ENCODE measurements at places on chromosomes 7 and 10.

DNA sequence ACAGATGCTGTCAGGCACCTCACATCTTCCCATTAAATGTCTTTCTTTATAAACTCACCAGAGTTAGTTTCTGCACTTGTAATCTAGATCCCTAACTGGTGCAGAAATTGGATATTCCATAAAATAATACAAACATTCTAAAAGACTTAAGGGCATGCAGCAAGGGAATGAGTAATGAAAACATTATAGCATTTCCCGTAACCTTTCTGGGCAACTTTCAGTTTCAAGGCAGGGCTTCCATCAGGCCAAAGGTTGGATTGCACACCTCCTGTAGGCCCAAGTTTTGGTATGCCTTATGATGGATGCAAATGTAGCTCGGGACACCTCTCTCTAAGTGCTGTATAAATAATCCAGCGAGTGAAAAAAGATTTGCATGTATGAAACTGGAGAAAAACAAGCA lies 129.9 kb upstream of the LYZL2 start:
- DNase-seq, result no peak

DNA sequence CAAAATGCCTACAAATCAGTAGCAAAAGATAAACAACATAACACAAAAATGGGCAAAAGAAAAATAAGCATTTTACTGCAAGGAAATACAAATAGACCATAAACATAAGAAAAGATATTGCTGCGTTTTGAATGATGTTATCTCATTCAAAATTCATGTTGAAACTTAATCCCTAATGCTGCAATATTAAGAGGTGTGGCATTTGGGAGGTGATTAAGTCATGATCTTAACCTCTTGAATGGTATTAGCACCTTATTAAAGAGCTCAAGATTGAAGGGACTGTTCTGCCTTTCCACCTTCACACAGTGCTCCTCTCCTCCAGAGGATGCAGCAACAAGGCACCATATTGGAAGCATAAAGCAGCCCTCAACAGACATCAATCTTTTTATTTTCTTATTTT lies 12.4 kb upstream of the TNKS2 start:
- no peak for DNase-seq

DNA sequence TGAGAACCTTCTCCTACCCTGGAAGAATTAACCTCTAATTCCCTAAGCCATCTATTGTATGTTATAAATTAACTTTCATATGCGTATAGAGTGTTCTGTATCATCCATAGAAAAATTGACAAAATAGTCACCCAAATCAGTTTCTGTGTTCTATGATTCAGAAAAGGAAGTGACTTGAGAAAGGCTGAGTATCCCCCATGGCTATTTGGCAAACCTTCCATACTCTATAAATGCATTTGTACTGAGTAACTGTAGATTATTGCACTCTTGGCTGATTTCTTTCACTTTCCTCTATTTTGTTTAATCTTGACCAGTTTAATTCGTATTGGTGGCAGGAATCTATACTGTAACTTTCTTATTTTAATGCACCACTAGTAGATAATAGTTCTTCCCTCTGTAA lies 182.2 kb downstream of the HTR7 start:
- DNase-seq, result no peak

- DNase-seq, result no peak
Observed at GRCh38 chr7:132349075-132349474, 227.2 kb downstream of the PLXNA4 start.

- DNase-seq, result no peak
Observed at GRCh38 chr10:120632047-120632446, 175.0 kb downstream of the PLPP4 start.

- DNase-seq, result no peak
Observed at GRCh38 chr7:143049362-143049761, 2.8 kb upstream of the OR6V1 start.

- no peak for DNase-seq
Observed at GRCh38 chr10:73959484-73960243, 38.3 kb upstream of the VCL start.

GRCh38 chr7:104784686-104785085 lies 229.3 kb upstream of the KMT2E start:
- DNase-seq, result no peak

DNA sequence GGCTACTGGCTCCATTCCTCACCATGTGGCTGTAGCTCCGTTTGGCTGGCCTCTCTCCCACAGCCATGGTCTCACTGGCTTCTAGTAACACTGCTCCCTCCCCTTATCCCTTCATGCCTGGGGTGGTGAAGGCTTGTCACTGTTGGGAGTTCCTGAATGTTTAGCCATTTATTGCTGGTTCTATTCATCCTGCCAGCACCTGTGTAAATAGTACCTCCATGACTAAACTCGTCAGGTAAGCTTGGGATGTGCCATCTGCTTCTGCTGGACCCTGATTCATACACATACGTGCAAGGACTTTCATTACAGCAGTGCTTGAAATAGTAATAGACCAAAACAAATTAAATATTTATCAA lies 61.6 kb downstream of the CCDC71L start:
- no peak for DNase-seq

- DNase-seq, result no peak
Observed at GRCh38 chr7:102255501-102255900, 31.2 kb upstream of the SH2B2 start.

DNA sequence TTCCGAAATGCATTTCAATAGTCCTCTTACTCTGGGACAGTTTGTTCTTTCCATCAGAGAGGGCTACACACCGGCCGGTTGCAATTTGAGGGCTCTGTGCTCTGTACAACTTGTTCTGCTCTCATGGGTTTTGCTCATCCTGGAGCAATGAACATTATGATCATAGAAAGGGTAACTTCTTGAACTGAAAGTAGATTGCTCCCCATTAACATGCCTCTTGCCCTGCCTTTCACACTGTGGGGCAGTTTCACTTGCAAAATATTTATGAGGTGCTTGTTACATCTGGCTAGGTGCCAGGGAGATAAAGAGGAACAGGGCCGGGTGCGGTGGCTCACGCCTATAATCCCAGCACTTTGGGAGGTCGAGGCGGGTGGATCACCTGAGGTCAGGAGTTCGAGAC lies 97.3 kb upstream of the MPP7 start:
- DNase-seq, result no peak

DNA sequence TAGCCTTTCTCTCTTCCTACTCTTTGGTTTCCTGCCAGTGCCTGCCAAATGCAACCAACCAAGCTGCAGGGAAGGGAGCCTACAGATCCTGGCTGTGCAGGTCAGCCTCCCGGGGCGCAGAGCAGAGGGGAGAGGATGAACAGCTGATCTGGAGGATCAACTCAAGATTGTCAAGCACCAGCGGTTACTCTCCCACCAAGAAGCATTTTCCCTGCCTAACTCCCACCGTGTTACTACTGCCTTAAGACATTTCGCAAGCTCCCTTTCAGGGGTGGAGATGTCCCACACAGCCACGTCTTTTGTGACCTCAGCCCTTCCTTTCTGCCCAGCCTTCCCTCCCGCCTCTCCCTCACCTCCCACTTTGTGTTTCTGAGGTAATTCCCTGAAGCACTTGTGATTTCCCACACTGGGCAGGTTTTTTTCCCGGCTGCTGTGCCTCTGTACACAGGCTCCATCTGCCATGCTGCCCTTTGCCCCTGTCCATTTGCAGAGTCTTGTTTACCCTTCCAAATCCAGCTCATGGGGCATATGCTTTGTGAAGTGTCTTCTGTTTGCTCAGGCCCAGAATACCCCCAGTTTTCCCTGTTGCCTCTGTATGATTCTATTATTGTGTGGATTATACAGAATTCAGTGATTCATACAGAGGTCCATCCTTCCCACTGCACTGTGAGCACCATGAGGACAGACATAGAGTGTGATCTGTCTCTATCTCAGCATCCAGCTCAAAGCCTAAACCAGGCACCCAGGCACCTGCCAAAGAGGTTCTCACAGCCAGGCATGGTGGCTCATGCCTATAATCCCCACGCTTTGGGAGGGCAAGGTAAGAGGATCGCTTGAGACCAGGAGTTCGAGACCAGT lies 40.9 kb upstream of the PAPSS2 start:
- DNase-seq, result no peak

- no peak for DNase-seq
Observed at GRCh38 chr7:35512716-35513115, 182.2 kb downstream of the HERPUD2 start.
